ENCODE measurements at places on chromosomes 1 and 21.
A peak's percentile ranks its signal among the peaks of the same experiment; 100 is the strongest.

DNA sequence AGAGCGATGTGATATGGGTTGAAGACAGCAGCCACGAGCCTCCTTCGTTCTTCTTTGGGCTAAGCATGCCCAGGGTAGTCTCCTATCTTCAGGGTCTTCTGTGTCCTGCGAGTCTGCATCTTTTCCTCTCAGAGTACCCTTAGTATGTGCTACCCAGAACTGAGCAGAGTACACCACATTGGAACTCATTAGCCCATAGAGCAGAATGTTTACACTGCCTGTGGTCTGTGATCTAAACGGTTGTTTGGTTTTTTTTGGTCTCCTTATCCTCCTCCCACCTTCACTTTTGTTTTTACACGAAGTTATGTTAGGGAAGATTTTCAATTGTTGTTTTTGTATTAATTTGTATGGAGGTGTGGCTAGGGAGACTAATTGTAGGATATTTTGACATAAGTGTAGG lies 126.4 kb downstream of the NEK7 start:
- DNase-seq: no peak

DNA sequence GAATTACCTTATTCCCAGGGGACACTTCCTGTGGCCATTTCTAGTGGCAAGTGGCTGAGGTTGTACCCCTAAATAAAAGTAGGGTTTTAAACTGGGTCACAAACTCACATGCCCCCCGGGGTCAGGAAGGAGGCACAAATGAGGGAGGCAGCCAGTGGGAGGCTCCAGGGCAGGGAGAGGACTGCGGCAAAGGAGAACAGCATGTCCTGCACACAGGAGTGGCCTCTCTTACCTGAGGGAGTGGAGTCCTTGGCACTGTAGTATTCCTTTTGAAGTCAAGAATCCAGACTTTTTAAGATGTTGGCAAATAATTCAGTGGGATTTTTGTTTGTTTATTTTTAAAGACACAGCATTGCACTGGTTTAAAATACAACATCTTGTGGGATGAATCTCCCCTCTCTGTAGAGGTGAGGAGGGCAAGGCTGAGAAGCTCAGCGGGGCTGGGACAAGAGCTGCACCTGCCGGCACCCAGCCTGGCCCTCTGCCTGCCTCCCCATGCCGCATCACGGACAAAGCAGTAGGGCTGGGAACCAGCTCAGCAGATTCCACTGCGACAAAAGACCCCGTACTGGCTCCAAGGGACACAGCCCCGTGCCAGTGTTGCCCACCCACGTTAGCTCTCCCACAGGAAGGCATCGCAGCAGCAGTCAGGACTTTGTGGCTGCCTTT lies 22.2 kb downstream of the SPSB1 start:
- DNase-seq: no peak

GRCh38 chr1:197914510-197914909 lies 2.7 kb upstream of the LHX9 start:
- no peak for DNase-seq

GRCh38 chr1:35243691-35244090 lies 24.8 kb upstream of the ZMYM4 start:
- no peak for DNase-seq

DNA sequence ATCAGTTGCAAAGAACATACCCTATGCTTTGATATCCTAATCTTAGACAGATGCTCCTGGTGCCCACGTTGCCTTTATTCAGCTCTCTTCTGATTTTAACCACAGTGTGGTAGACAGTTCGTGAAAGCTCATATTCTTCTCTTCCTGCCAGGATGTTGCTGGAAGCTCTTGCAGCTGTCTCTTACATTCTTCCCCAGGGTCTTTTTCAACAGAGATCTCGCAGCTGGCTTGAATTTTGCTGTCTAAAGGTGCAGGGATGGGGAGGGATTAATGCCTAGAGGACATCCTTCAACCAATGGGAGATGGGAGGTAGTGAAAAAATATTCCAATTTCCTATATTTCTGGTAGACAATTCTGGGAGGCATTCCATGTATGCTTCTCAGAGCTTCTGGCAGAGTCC lies 150.0 kb upstream of the APP start:
- no peak for DNase-seq

DNA sequence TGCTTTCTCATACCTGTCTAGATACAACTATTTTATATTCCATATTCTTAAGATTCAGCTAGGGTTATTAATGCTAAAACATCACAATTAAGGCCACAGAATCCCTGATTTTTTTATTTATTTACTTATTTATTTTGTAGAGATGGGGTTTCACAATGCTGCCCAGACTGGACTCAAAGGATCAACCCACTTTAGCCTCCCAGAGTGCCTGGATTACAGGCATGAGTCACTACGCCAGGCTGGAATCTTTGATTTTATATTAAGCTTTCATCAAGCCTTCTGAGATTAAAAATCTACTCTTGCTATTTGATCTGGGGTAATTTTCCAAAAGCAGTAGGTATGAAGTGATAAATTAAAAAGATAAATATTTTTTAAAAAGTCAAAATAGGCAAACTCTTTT lies 38.9 kb downstream of the MCOLN2 start:
- DNase-seq: no peak

GRCh38 chr1:62625415-62625814 lies 28.1 kb downstream of the ANGPTL3 start:
- no peak for DNase-seq

GRCh38 chr1:78672428-78672827 lies 22.8 kb downstream of the IFI44 start:
- no peak for DNase-seq

- DNase-seq: peak; percentile 39
Measured at GRCh38 chr21:42009018-42009830, 936 bp downstream of the ZBTB21 start.

DNA sequence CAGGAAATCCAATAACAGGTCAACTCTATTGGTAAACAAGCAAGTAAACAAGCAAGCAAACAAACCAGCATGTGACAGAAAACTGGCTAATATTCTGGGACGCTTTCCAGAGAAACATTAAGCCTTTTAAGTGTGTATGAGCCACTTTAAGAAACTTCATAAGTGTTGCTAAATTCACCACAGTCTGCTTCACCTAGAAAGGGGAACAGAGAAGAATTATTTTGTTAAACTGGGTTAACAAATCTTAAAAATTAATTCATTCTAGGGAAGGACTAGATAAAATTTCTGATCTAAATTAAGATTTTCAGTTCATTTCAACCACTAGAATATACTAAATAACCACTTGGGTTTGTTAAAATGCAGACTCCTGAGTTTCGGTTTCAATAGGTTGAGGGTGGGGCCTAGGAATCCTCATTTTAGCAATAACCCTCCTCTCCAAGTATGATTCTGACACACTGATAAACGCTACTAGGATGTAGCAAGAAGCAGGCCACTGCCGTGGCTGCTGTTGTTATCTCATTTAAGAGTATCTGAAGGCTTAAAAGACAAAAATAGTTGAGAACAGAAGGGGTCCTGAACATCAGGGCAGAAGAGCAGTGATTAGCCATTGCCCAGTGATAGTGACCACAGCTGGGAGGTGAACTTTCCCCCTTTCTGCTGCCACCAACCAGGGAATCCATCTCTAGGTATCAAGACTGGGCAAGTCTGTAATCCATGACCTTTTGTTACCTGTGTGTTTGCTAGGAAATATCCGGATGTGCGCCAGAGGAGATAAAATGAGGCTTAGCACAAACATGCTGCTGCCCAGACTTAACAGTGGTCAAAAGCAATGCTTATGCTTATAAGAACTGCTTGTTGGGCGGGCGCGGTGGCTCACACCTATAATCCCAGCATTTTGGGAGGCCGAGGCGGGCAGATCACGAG lies 11.2 kb downstream of the CREG1 start:
- no peak for DNase-seq

- no peak for DNase-seq
Measured at GRCh38 chr1:229445828-229446227, 11.9 kb upstream of the ACTA1 start.
